ENCODE measurements at places on chromosomes 13 and 19.

DNA sequence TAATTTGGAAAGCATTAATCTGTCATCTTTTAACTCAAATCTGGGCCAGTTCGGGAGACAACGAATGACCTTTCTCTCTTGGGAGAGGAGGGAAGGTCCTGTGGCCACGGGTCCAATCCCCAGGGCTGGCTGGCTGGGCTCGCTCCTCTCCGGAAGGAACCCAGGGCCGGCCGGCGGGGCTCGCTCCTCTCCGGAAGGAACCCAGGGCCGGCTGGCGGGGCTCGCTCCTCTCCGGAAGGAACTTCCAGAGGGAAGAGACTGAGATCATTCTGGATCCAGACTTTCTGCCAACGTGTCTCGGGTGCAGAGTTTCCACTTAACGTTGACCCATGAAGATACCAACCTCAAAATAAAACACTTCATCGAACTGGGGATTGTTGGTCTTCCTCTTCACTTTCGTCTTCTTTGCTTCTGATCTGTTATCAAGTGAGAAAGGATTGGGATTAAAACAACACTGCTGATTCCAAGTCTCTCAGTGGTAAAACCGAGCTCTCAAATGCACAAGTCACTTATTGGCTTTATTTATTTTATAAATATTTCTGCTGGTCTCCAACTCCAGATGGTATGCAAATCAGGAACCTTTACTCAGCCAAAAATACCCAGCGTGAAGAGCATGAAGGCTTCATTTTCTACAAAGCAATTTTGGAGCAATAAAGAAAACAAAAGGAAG, 53.3 kb upstream of the C13orf46 start:
- DNase-seq: no peak

DNA sequence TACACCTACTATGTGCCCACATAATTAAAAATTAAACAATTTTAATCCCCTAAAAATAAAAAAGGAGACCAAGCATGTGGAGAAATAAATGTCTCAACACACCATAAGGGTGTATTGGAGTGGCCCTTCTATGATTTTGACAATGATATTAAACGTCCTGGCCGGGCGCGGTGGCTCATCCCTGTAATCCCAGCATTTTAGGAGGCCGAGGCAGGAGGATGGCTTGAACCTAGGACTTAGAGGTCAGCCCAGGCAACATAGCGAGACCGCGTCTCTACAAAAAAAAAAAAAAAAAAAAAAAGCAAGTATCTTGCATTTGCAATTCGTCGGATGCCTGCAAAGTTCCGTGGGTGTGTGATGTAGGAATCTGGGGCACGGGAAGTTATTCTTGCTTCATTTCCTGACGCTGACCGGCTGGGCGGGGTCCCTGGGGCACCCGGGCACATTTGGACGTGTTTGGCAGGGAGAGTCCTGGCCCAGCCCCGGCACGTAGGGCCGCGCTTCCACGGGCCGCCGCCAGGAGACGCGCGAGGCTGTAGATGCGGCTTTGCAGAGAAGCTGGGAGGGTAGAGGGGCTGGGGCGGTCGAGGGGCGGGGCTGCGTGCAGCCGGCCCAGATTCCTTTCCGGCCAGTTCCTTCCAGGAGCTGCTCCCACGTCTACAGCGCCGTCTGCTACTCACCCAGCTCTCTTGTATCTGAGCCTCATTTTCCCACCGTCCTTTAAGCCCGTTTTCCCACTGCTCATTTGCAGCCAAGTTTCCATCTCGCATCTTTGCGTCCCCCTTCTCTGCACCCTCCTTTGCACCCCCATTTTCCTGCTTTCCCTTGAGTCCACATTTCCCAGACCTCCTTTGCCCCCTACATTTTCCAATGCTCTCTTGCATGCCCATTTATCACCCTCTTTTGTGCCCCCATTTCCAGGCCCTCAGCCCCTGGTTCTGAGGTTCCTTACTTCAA, 2.2 kb upstream of the TSPAN16 start:
- DNase-seq: peak; percentile 60

GRCh38 chr19:46350758-46351159, 3.9 kb downstream of the PPP5C start:
- no peak for DNase-seq

- DNase-seq: peak; percentile 60
Observed at GRCh38 chr13:44436589-44437337, 63.1 kb downstream of the SERP2 start.

Data from keratinocyte (primary cell).